ENCODE measurements at places on chromosomes 12 and 14. TPM values are rescaled to one million over a fixed set of nuclear protein-coding genes. Genes with fewer than 3 reads are reported as not detected.

- H3K27ac ChIP-seq, result no peak overlapping the region
- no peaks in the 10 kb centered on the region for H3K36me3 ChIP-seq
- no peak overlapping the region for H3K4me3 ChIP-seq
- peaks cover 2% of the 10 kb centered on the region for H3K27me3 ChIP-seq
Observed at GRCh38 chr14:22520796-22521195, 68.2 kb downstream of the DAD1 start.

DNA sequence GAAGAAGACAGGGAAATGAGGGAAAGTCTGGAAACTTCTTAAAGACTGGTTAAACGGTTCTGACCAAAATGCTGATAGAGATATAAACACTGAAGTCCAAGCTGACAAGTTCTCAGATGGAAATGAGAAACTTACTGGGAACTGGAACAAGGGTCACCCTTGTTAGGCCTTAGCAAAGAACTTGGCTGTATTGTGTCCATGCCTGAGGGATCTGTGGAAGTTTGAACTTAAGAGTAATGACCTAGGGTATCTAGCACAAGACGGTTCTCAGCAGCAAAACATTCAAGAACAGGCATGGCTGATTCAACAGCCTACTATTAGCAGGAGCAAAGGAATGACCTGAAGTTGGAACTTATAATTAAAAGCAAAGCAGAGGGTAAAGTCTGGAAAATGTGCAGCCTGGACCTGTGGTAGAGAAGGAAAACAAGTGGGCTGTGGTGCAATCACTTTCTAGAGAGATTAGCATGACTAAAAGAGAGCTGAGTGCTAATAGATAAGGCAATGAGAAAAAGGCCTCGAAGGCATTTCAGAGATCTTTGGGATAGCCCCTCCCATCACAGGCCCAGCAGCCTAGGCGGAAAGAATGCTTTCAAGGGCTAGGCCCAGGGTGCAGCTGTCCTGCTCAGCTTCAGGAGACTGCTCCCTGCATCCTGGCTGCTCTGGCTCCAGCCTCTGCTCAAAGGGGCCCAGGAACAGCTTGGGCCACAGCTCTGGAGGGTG lies 60.3 kb downstream of the ATP2B1 start:
- peaks cover 23% of the 10 kb centered on the region for H3K36me3 ChIP-seq
- H3K4me1 ChIP-seq, result no peaks in the 10 kb centered on the region
- DNase-seq, result peak; percentile 8

MRPL42 gene
- total RNA-seq, result 44.9 TPM

GRCh38 chr14:104342435-104343293 lies 204.3 kb downstream of the KIF26A start:
- peaks cover 4% of the 10 kb centered on the region for H3K27me3 ChIP-seq
- H3K4me1 ChIP-seq, result peaks cover 8% of the 10 kb centered on the region
- H3K4me3 ChIP-seq, result no peak overlapping the region
- no peak overlapping the region for H3K27ac ChIP-seq

GRCh38 chr14:54487771-54488170 lies 1.0 kb downstream of the GMFB start:
- peak; percentile 50 for DNase-seq
- H3K4me3 ChIP-seq, result peak overlapping the region; percentile 90
- H3K4me1 ChIP-seq, result peaks cover 18% of the 10 kb centered on the region
- H3K36me3 ChIP-seq, result peaks cover 4% of the 10 kb centered on the region
- no peaks in the 10 kb centered on the region for H3K27me3 ChIP-seq

All from muscle of leg (tissue), 16 donors.